ENCODE measurements at places on chromosomes 13 and 19.

GRCh38 chr13:55087085-55087484, 2053.6 kb upstream of the PRR20A start:
- DNase-seq = no peak

DNA sequence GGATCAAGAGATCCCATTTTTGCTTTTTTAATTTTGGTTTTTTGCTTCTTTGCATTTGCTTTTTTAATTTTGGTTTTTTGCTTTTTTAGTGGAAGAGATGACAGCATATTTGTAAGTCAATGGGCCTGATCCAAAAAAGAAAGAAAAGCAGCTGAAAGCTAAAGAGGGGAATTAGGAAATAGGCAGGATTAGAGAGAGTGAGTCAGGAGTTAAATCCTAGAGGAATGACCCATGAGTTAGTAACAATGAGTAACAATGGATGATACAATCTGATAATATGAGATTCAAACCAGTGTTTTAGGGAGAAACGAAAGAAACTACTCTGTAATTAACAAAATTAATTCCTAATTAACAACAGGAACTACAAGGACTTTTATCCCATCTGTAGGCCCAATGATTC, 111.2 kb upstream of the SGCG start:
- DNase-seq = no peak

GRCh38 chr19:2032296-2032941, 16.9 kb upstream of the BTBD2 start:
- DNase-seq = no peak

GRCh38 chr19:31641591-31641990, 292.4 kb upstream of the TSHZ3 start:
- no peak for DNase-seq

DNA sequence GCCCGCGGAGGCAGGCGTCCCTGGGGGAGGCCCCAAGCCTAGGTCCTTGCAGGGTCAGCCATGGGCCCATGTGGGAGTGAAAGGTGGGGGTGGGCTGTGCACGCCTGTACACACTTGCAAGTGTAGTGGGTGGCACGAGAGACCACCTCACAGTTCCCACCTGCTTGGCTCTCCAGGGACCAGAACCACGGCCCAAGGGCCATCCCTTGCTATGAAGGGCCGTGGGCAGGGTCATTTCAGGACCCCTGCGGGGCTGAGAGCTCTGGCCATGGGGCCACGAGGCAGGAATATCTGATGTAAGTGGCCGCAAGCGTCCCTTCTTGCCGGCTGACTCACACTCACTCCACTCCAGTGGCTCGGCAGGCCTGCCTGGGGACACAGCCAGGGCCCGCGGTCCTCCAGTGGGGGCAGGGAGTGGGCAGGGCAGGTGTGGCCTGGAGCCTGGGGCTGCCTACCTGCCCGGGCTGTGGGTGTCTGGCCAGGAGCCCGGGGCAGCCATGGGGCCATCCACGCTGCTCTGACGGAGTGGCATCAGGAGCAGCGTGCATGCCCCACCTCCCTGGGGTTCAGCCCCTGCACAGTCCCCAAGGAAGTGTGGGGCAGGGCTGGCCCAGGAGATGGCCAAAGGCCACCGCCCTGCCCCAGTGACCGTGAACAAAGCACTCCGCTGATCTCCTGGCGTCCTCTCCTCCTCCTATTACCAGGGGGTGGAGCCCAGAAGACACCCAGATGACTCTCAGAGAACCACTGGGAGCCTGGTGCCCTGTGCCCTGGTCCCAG, 8.6 kb upstream of the MKNK2 start:
- no peak for DNase-seq

DNA sequence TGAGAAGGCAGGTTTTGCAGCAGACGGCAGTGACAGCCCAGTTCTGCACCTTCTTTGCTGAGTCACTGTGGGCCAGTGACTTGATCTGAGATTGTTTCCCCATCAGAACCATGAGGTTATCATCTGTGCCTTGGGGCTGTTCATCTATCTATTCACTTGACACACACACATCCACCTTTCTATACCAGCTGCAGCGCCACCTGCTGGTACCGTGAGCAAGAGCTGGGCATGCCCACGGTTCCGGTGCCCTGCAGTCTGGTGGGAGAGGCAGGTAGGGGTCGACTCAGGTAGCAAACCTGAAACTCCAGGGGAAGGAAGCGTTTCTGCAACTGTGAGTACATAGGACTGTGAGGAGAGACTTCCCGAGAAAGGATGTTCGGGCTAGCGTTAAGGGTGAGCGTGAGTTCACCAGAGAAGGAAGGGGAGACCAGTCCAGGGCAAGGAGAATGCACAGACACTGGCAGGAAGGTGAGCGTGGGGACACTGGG, 7.5 kb upstream of the LIN7B start:
- DNase-seq = no peak

DNA sequence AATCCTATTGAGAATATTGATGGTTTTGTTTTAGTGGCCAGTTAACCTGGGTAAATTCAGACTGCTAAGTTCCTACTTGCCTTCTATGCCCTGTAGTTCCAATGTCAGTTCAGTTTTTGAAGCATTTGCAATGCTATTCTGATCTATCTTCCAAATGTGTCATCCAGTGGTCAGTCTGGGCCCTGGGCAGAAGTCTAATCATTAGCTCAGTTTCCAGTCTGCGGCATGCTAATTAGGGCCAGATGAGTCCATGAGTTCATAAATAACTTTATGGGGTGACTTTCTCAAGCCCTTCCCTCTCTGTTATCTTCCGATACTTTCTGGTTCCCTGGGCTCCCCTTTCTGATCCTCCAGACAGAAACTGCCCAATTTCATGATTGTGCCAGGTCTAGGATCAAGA, 32.7 kb downstream of the FAM187B start:
- DNase-seq = no peak

DNA sequence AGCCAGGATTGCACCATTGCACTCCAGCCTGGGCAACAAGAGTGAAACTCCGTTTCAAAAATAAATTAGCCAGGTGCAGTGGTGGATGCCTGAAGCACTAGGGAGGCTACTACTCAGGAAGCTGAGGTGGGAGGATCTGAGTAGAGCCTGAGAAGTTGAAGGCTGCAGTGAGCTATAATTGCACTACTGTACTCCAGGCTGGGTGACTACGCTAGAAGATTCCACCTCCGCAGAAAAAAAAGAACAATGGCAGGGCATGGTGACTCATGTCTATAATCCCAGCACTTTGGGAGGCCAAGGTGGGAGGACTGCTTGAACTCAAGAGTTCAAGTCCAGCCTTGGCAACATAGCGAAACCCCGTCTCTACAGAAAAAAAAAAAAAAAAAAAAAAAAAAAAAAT, 20.5 kb downstream of the HAUS8 start:
- no peak for DNase-seq

DNA sequence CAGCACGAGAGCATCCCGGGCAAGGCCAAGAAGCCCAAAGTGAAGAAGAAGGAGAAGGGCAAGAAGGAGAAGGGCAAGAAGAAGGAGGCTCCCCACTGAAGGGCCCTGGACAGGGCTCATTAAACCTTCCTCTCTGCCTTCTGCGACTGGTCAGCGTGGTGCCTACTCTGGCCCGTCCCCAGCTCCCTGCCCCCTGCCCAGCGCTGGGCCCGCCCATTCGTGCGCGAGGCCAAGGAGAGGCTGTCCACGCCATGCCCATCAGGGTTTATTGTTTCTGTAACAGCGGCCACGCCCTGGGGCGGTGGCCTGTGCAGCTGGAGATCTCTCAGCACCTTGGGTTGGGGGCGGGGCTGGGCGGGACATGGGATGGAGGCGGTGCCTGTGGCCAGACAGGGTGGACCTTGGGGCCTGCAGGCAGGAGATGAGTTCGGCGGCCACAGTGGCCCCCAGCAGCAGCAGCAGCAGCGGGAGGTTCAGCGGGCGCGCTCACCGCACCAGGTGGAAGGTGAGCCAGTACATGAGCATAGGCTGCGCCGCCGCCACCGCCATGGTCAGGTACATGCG, 897 bp downstream of the C19orf33 start:
- DNase-seq = no peak

GRCh38 chr13:43964698-43965458, 85.2 kb downstream of the LACC1 start:
- DNase-seq = no peak

DNA sequence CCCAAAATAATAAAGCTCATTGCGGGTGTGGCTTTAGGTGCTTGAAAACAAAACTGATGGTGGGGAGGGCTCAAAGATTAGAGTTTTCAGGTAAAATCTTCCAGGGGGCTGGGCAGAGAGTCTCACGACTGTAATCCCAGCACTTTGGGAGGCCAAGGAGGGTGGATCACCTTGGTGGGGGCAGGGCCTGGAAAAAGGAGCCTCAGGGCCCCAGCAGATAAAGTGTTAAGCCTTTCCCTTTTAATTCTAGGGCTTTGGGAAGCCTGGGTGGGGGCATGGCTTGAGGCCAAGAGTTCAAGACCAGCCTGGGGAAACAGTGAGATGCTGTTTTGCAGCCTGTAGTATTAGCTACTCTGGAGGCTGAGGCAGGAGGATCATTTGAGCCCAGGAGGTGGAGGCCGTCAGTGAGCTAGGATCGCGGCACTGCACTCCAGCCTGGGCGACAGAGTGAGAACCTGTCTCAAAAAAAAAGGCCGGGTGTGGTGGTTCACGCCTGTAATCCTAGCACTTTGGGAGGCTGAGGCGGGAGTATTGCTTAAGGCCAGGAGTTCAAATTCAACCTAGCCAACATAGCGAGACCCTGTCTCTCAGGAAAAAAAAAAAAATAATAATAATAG, 1.7 kb downstream of the IRGQ start:
- DNase-seq = no peak

DNA sequence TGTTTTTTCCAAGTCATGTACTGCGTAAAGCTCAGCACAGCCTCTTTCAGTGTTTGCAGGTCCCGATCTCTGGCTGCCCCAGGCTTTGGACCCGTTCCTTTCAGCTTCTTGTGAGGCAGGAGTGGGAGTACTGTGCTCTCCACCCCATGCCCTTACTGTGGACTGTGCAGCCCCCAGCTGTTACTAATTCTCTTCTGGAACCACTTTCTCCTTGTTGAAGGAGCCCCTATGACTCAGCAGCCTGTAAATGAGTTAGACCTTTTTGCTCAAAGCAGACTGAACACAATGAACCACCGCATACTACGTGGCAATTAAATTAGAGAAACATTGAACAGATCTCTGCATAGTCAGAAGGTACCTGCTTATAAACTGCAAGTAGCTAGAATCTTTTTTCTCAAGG, 39.0 kb downstream of the SERTM1 start:
- DNase-seq = no peak

- no peak for DNase-seq
Observed at GRCh38 chr13:20053016-20053415, 94.5 kb downstream of the ZMYM2 start.

- no peak for DNase-seq
Observed at GRCh38 chr13:32924886-32925285, 91.3 kb upstream of the KL start.

GRCh38 chr13:39692660-39693438, 37.4 kb downstream of the COG6 start:
- no peak for DNase-seq

GRCh38 chr19:10114651-10115391, 3.3 kb downstream of the P2RY11 start:
- peak; percentile 9 for DNase-seq

DNA sequence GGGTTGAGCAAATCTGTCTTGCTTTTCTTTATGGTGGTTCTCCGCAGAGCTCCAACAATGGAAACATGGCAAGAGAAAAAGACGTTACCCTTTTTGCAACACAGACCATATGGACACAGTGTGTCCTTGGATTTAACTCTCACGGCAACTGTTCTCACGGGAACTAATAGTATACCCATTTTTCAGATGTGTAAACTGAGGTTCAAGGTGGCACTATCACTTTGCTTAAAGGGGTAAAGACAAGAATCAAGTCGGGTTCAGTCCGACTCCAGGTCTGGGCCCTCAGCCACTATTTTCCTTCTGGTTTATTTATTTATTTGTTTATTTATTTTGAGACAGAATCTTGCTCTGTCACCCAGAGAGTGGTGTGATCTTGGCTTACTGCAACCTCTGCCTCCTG, 176.0 kb downstream of the CACNA1A start:
- DNase-seq = no peak

DNA sequence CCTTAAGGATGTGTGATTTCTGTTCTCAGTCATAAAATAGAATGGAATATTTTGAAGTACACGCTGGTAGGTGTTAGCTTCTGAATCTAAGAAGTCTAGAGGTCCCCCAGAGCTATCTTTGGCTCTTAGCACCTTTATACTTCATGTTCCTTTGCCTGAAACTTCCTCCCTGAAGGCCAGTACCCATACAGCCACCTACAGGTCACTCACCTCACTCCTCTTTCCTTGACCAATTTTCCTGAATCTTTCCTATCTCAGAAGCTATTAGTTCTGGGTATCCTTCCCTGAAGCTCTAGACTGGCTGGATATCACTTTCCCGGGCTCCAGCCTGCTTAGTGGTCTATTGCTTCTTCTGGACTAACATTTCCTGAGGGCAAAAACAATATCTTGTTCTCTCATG, 93.4 kb upstream of the EDNRB start:
- DNase-seq = no peak

DNA sequence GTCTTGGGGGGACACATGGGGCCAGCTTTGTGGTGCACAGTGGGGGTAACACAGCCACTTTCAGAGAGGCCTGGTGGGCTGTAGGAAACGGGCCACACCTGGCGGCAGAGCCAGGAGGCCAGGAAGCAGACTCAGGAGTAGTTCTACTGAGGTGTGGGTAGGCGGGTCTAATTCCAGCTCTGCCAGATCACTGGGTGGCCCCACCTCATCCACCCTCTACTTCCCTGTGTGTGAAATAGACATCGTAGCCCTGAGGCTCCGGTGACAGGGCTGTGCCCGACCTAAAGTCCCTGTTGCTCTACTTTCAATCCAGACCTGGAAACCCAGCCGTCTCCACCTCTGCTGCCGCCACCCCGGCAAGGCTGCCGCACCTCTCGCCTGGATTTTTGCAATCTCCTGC, 4.0 kb downstream of the NKPD1 start:
- DNase-seq = no peak

DNA sequence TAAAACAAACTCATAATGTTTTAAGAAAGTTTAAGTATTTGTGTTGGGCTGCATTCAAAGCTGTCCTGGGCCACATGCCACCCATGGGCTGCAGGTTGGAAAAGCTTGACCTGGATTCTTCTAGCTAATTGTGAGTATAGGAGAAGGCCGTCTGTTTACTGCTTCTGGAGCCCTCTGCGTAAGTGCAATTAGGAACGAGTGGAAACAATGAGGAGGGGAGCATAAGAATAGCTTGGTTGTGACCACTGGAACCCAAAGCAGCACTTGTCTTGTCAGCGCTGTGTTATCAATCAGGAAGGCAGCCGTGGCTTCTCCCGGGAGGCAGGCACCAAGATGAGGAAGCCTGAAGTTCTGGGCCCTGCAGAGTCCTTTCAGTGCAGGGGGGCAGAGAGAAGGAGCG, 110.4 kb upstream of the MBNL2 start:
- no peak for DNase-seq

DNA sequence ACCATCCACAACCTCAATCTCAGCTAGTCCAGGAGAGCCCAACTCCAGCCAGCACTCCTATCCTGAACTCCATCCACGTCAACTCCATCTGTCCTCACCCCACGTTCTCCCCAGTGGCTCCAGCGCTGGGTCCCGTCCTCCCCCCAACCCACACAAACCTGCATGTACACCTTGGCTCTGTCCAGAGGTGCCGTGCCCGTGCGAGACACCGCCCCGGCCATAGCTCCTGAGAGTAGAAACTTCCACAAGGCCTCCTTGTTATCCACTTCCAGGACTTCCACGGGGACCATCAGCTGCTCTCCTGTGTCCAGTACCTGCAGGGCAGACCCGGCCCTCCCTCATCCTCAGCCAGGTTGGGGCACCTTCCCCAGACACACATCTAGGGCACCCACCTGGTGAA, 1.7 kb downstream of the SLC25A41 start:
- DNase-seq = no peak

- no peak for DNase-seq
Observed at GRCh38 chr19:18809149-18809868, 18.2 kb upstream of the COMP start.

GRCh38 chr13:46057256-46058015, 4.9 kb upstream of the ZC3H13 start:
- no peak for DNase-seq

Data from GM12892 (cell line).